Right atrium auricular region (tissue), 2 donors: ENCODE measurements at places on chromosomes 7 and 10. TPM values are rescaled to one million over a fixed set of nuclear protein-coding genes. Genes with fewer than 3 reads are reported as not detected.

The CRHR2 gene
- total RNA-seq = 0.47 TPM

The FFAR4 gene
- not detected for total RNA-seq

DNA sequence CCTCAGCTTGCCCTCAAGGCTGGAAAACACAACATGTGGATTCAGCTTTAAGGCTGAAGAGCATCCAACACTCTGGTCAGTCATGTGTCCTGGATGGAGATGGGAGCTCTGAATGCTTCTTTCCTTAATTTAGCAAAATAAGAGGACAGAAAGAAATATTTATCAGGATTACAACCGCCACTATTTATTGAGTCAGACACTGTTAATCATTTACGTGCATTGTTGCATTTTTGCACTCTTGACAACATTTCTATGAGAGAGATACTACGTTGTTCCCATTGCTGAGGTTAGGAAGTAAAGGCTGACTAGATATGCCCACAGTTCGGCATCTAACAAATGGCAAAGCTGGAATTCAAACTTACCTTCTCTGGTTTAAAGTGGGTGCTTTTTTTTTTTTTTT is 101.8 kb upstream of the KMT2C start:
- no peak for DNase-seq

DNA sequence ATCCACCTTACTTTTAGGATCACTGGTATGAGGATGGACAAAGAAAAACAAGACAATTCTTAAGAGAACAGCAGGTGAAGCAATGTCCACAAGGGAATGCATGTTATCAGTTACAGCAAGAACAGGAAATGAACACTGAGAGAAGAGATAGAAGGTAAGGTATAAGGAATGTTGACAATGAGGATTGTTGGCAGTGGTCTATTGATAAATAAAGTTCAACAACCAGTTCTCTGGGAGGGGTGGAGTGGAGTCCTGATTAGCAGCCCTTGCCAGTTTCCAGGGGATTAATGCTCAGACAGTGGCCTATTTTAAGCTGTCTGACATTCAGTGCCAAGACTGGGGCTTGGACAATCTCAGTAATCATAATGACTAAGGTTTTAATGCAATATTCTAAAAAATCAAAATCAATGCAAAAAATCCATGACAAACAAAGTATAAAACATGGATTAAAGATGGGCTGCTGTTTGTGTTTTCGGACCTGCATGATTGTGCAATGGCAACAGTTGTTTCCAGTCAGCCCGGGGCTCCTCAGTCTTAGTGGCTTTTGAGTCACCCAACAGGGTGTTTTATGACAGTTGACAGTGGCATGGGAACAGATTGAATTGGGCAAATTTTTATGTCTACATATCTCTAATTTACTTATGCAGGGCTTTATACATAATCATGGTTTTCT is 13.8 kb upstream of the AKR1B1 start:
- no peak for DNase-seq

DNA sequence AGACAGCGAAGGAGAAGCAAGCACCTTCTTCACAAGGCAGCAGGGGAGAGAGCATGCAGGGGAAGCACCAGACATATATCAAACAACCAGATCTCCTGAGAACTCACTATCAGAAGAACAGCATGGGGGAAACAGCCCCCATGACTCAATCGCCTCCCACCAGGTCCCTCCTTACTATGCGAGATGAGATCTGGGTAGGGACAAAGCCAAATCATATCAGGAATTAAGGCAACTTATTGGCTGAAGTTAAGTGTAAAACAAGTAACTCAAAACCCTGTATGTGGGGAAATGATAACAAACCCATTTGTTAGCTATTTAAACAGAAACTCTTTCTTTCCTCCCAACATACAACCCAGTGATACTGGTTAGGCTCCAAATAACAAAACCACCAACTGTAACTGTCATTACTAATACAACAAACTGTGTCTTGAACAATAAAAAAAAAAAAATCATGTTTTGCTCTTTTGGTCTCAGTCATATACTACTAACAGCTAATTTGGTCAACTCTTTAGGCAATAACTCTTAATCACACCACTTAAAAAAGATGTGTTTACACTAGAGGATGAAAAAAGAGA is 57.8 kb downstream of the MINDY3 start:
- DNase-seq = no peak

- DNase-seq = no peak
These were observed 71.1 kb downstream of the CFAP58 start for GRCh38 chr10:104424719-104425118.

DNA sequence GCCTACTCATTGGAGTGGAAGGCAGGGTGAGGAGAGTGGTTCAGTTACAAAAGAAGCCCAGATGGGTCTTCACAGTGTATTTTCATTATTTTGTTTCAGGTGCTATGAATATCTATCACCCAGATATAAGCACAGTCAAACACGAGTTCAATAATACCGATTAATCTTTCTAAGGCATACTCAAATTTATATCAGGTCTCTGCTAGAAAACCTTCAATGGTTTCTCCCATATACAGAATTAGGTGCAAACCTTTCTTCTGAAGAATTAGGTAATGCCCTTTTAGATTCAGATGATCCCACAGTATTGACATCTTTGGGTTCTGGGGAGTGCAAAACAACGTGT is 14.7 kb upstream of the HPS1 start:
- DNase-seq = no peak

GRCh38 chr7:129825209-129825970 is 127.4 kb downstream of the UBE2H start:
- DNase-seq = peak; percentile 69

DNA sequence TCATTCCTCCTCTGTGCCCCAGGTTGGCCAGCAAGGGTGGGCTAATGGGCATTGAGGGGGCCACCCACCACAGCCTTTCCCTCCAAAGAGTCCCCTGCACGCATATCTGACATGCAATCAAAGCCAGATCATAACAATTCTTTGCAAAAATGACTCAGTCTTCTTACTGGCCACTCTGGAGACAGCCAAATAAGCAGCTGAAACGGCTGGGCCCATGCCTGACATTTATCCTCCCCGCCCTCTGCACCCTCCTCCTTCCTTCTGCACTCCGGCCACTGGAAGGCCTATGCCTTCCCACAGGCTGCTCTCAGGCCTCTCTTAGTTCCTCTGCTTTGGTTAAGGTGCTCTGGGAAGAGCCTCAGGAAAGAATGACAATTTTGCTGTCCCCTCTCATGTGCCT is 29.2 kb upstream of the NPFFR1 start:
- no peak for DNase-seq
